ENCODE measurements at places on chromosomes 11 and 22.

DNA sequence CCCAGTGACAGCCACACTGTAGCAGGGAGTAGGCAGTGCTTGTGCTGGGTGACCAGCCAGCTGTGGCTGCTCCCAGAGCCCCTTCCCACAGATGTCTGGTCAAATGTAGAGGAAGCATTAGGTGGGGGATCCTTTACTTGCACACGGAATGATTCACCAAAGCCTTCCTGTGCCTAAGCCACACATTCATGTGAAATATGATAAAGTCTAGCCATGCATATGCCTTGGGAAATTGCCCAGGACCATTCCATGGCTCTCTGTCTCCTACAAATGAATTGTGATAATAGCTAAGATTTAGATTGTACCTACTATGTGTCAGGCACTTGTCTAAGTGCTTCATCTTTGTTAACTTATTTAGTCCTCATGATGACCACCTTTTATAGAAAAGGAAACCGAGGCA is 217.5 kb upstream of the E2F8 start:
- DNase-seq, result no peak

GRCh38 chr11:15780382-15780781 is 576.0 kb downstream of the SOX6 start:
- no peak for DNase-seq

DNA sequence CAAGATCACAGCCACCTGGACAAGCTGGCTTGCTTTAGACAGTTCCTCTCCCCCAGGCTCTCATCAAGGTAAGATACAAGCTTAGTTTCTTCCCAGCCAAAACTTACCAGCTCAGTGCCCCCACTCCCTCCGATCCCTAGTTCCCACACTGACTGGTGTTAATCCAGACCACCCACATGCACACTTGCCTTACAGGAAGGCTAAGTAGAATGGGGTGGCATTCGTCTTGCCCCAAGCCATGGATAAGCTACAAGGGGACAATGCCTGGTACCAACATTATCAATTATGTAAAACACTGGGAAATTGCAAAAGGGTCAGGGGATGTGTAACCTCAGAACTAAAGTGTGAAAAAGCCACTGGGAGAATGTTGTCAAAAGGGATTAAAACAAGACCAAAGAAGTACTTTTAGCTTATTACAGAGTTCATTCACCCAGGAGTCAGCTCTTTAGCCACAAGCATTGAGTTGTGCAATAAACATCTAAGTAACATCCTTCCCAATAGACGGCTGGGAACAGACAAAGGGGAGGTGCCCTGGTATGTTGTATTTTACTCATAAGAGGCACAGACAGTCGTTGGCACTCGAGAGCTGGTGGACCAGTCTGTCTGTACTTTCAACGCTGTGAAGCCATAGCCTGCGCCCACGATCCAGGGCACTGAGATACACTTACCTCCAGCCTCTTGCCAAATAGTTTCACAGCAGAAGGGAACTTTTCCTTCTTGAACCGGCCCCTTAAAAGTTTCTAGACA is 1.1 kb downstream of the DHCR7 start:
- DNase-seq, result no peak

GRCh38 chr11:134055029-134055428 is 13.8 kb upstream of the JAM3 start:
- DNase-seq, result no peak

DNA sequence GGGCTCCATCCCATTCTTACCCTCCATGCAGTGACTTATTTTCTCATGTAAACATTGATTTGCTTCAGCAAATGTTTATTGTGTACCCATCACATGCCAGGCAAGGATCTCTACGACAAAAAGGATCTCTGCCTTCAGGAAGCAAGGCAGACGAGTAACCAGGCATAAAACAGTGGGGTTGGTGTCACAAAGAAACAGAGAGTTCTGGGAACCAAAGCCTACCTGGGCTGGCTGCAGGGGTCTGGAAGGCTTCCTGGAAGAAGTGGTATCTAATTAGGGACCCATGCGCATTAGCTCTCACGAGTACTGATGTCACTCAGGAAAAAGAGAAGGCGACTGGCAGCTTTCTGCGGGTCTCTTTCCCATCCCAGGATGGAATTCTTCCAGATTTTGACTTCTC is 44.5 kb downstream of the KIAA1671 start:
- DNase-seq, result no peak

DNA sequence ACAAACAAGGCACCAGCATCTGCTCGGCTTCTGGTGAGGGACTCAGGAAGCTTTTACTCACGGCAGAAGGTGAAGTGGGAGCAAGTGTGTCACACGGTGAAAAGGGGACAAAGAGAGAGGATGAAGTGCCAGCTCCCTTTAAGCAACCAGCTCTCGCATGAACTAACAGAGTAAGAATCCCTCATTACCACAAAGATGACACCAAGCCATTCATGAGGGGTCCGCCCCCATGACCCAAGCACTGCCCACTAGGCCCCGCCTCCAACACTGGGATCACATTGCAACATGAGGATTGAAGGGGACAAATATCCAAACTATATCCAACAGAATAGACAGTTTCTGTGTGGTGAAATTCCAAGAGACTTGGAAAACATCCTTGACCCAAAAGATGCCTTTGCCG is 198.2 kb upstream of the POU2AF2 start:
- no peak for DNase-seq

All from stimulated activated CD4-positive, alpha-beta T cell treated with anti-CD3 and anti-CD28 coated beads, Interleukin-2, amount 100 ng/mL, for 24 hours (primary cell).